ENCODE measurements at places on chromosomes 5 and 9.
A peak's percentile ranks its signal among the peaks of the same experiment; 100 is the strongest.

DNA sequence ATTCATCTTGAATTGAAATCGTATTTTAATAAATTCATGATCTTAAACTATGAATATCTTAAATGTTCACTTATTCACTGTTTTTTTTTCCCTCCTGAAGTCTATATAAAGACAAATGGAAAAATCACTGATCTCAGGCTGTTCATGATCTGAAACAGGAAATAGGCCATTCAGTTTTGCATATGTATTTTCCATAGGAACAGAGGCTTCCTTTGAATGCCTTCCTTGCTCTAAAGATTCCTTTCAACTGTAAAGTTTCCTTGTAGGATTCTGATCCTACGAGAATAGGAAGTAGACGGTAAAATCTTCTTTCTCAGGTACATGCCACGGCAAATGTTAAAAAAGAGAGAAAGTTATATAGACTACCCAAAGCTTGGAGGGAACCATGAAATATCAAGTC lies 194.4 kb upstream of the PPP1R2B start:
- no peak for DNase-seq

- DNase-seq = no peak
These were observed 51.3 kb upstream of the PRUNE2 start for GRCh38 chr9:76957258-76957657.

GRCh38 chr5:14341571-14342230 lies 198.6 kb downstream of the TRIO start:
- DNase-seq = no peak

DNA sequence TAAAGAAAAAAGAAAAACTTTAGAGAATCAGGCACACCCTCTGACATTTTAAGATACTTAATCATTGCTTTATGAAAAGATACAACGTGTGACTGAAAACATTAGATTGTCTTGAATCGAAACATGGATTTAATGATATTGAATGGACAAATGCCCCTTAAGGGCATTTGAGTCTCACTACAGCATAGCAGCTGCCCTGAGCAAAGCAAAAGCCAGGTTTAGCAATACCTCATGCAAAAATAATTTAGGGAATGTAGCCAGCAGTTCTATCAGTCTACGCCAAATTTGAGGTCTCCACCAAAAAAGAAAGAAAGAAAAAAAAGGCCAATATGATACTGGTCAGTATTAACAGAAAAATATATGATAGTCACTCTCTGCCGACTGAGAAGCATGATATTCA lies 56.6 kb upstream of the LMNB1 start:
- DNase-seq = no peak

DNA sequence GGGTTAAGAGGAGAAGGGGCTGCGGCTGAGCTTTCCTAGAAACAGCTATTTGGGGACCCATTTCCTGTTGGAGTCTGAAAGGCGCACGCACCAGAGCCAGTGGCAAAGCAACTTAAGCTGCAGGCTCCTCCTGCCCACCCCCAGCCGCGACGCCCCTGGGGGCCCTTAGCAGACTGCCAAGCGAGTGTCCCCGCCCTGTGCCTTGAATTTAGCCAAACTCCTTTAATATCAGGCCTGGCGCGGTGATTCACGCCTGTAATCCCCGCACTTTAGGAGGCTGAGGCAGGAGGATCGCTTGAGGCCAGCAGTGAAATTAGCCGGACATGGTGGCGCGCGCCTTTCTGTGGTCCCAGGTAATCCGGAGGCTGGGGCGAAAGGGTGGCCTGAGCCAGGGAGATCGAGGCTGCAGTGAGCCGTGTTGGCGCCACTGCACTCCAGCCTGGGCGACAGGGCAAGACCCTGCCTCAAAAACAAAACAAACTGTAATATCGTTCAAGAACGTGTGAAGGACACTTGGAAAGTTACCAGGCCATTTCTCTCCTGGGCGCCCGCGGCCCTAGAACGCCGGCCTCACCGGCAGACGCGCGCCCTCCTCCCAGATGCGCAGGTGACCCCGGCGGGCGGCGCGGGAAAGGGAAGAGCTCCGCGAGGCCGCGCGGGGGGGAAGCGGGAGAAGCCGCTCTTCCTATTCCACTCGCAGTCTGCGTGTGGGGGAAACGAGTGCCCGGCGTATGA lies 1.0 kb upstream of the F2R start:
- DNase-seq = peak; percentile 67
